ENCODE measurements at places on chromosomes 2 and 18.
A peak's percentile ranks its signal among the peaks of the same experiment; 100 is the strongest.

GRCh38 chr2:227204452-227204851 lies 40.0 kb downstream of the COL4A3 start:
- no peaks in the 10 kb centered on the region for H3K36me3 ChIP-seq
- no peak overlapping the region for H3K27ac ChIP-seq
- H3K4me3 ChIP-seq = no peak overlapping the region
- no peaks in the 10 kb centered on the region for H3K4me1 ChIP-seq

DNA sequence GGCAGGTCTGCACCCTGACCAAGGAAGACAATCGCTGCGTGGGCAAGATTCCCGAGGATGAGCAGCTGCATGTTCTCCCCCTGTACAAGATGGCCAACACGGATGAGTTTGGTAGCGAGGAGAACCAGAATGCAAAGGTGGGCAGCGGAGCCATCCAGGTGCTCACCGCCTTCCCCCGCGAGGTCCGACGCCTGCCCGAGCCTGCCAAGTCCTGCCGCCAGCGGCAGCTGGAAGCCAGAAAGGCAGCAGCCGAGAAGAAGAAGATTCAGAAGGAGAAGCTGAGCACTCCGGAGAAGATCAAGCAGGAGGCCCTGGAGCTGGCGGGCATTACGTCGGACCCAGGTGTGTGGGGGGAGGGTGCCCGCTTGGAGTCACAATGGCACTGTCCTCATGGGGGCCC lies 48.4 kb downstream of the BOLA3 start:
- no peak overlapping the region for H3K27ac ChIP-seq
- no peaks in the 10 kb centered on the region for H3K27me3 ChIP-seq
- H3K36me3 ChIP-seq = peaks cover 21% of the 10 kb centered on the region
- no peaks in the 10 kb centered on the region for H3K4me1 ChIP-seq
- no peak overlapping the region for H3K4me3 ChIP-seq

GRCh38 chr2:158112992-158113391 lies 11.3 kb downstream of the UPP2 start:
- H3K4me3 ChIP-seq = no peak overlapping the region
- DNase-seq = no peak
- peaks cover 6% of the 10 kb centered on the region for H3K27me3 ChIP-seq
- H3K27ac ChIP-seq = no peak overlapping the region
- no peaks in the 10 kb centered on the region for H3K4me1 ChIP-seq

GRCh38 chr2:69966496-69966895 lies 5.1 kb upstream of the ASPRV1 start:
- no peak overlapping the region for H3K27ac ChIP-seq
- H3K4me1 ChIP-seq = peaks cover 2% of the 10 kb centered on the region
- H3K36me3 ChIP-seq = no peaks in the 10 kb centered on the region

DNA sequence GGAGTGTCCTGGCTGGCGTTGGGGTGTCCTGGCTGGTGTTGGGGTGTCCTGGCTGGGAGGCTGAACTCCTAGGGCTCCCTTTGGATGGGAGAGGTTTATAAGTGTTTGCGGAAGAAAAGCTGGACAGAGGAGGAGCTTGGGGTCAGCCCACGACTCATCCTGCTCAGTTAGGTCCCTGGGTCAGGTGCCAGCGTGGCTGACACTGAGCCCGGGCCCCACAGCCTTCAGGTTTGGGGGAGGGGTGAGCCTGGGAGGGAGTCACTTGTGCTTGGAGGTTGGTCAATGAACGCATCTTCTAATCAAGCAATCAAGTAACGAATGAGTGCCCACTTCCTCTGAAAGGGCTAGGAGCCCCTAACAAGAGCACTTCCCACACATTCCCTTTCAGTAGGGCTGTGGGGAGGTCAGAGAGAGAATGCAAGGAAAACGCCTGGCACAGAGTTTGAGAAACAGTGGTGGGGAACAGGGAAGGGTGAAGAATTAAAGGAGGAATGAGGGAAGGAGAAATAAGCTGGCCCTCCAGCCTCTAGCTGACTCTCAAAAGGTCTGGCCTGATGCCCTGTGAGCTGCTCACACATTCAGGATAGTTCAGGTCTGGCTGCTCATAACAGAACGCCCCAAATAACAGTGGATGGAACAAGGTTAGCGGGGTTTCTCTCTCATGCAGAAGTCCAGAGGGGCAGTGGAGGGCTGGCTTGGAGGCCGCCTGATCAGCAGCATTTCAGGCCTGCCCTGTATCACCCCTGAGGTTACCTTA lies 670 bp downstream of the KCNIP3 start:
- H3K27ac ChIP-seq = no peak overlapping the region
- no peaks in the 10 kb centered on the region for H3K4me1 ChIP-seq
- H3K36me3 ChIP-seq = no peaks in the 10 kb centered on the region
- H3K4me3 ChIP-seq = no peak overlapping the region

GRCh38 chr2:150620855-150621254 lies 133.4 kb upstream of the RND3 start:
- H3K4me3 ChIP-seq = no peak overlapping the region
- H3K27ac ChIP-seq = no peak overlapping the region
- no peaks in the 10 kb centered on the region for H3K4me1 ChIP-seq
- no peak for DNase-seq
- H3K36me3 ChIP-seq = no peaks in the 10 kb centered on the region

DNA sequence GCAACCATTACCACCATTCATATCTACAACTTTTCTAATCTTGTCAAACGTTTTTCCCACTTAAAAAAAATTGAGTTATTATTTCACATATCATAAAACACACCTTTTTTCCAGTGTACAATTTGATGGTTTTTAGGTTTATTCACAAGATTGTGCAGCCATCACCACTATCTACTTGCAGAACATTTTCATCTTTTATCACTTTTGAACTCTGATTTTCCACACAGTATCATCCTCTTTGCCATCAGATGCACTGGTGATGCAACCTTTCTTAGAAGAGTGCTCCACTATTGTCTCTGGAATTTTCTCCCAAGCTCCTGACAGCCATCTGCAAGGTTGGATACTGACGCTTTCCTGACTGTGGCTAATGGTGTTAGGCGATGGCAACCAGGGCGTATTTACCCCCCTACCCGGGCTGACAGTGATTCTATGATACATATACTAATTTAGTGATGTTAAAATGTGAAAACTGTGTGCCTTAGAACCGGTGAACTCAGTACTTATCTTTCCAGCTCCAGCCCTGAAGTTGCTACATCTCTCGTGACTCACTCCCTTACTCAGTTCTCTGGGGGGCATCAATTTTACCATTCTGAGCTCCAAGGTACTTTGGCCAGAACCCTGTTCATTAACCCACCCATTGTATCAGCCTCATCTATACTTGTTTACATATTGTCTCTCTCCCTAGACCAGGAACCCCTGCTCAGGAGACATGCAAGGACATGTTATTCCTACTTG lies 105.4 kb upstream of the SPRED2 start:
- H3K36me3 ChIP-seq = no peaks in the 10 kb centered on the region
- DNase-seq = no peak
- H3K4me1 ChIP-seq = no peaks in the 10 kb centered on the region
- no peak overlapping the region for H3K27ac ChIP-seq

GRCh38 chr18:59695551-59695950 lies 1.7 kb downstream of the CCBE1 start:
- H3K36me3 ChIP-seq = no peaks in the 10 kb centered on the region
- no peak overlapping the region for H3K27ac ChIP-seq
- peaks cover 52% of the 10 kb centered on the region for H3K27me3 ChIP-seq

DNA sequence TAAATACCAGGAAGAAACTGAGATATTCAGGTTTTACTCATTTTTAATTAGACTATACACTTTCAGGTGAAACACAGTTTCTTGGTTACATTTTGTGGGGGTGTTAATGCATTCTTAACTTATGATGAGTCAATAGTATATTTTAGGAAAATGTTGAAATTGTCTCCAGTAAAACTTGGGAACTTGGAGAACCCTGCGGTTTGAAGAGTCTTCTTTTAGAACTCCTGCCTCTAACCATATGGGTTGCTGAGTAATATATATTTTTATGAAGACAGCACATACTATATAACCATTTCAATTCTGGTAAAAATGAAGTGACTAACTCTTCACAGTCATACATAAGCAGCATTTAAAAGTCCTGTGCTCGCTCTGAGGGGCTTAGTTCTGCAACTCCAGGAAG lies 308.2 kb upstream of the LRATD1 start:
- no peak overlapping the region for H3K4me3 ChIP-seq
- H3K4me1 ChIP-seq = no peaks in the 10 kb centered on the region
- H3K27me3 ChIP-seq = no peaks in the 10 kb centered on the region
- H3K36me3 ChIP-seq = no peaks in the 10 kb centered on the region
- no peak for DNase-seq
- H3K27ac ChIP-seq = no peak overlapping the region

- peak; percentile 11 for DNase-seq
- no peak overlapping the region for H3K4me3 ChIP-seq
- no peaks in the 10 kb centered on the region for H3K36me3 ChIP-seq
- peaks cover 6% of the 10 kb centered on the region for H3K4me1 ChIP-seq
Observed at GRCh38 chr2:47534179-47534919, 131.4 kb downstream of the MSH2 start.

- peak overlapping the region; percentile 54 for H3K27ac ChIP-seq
- no peak overlapping the region for H3K4me3 ChIP-seq
Observed at GRCh38 chr2:96533292-96534073, 3.1 kb upstream of the ARID5A start.

DNA sequence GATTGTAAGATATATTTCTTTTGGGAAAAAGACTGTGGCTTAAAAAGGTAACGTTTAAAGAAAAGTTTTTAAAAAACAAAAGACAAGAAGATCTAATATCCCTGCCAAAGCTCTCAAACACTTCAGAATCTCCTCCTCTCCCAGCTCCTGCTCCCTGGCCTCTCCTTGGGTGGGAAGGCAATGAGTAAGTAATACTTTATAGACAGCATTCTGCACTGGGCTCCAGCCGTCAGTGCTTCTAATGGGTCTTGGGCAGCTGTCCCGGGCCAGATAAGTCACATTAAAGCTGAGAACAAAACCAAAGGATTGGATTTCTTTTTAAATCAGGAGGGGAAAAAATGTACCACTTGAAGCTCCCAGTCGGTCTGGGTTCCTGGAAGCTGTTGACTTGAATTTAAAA lies 133.7 kb downstream of the ALPK2 start:
- peaks cover 6% of the 10 kb centered on the region for H3K4me1 ChIP-seq
- no peak for DNase-seq

DNA sequence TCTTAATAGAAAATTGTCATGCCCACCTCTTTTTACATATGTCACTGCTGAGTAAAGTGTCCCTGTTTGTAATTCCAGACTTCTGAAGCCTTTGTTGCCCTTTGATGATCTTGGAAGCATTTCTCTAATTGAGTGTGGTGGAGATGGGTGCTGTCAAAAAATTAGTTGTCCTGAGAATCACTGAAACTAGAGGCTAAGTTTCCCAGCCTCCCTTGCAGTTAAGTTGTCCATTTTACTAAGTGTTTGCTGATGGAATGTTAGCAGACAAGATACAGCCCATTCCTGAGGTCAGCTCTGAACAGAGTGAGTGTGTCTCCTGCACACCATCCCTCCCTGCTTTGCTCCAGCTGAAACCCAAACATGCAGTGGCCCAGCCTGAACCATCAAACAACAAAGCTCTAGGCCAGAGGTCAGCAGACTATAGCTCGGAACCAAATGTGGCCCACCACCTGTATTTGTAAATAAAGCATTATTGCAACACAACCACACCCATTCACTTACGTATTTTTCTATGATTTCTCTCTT lies 28.1 kb upstream of the TMEM177 start:
- H3K27me3 ChIP-seq = peaks cover 3% of the 10 kb centered on the region
- no peaks in the 10 kb centered on the region for H3K36me3 ChIP-seq
- no peak overlapping the region for H3K4me3 ChIP-seq
- no peak overlapping the region for H3K27ac ChIP-seq
- DNase-seq = no peak

GRCh38 chr2:46650556-46651001 lies 171.2 kb downstream of the TMEM247 start:
- H3K27me3 ChIP-seq = no peaks in the 10 kb centered on the region
- H3K4me1 ChIP-seq = no peaks in the 10 kb centered on the region
- DNase-seq = peak; percentile 64
- no peak overlapping the region for H3K27ac ChIP-seq

DNA sequence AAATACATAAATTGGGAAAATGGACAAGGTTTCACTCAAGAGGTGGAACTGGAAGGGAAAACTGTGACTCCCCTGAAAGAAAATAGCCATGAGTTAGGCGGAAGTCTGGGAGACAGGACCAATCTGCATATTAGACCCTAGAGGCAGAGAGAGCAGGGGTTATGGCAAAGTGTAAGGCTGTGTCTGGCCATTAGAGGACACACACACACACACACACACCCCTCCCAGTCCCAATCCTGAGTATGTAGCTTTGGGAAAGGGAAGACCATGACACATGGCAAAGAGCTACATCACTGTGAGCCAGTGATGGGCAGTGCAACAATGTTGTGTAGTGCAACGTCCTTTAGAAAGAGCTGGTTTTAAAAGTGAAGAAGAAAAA lies 479.9 kb upstream of the NXPH2 start:
- no peak for DNase-seq
- no peaks in the 10 kb centered on the region for H3K4me1 ChIP-seq
- H3K27ac ChIP-seq = no peak overlapping the region
- no peaks in the 10 kb centered on the region for H3K27me3 ChIP-seq
- no peaks in the 10 kb centered on the region for H3K36me3 ChIP-seq

GRCh38 chr18:29549759-29550158 lies 1372.8 kb upstream of the CDH2 start:
- H3K4me3 ChIP-seq = no peak overlapping the region
- no peaks in the 10 kb centered on the region for H3K36me3 ChIP-seq
- H3K27ac ChIP-seq = no peak overlapping the region

DNA sequence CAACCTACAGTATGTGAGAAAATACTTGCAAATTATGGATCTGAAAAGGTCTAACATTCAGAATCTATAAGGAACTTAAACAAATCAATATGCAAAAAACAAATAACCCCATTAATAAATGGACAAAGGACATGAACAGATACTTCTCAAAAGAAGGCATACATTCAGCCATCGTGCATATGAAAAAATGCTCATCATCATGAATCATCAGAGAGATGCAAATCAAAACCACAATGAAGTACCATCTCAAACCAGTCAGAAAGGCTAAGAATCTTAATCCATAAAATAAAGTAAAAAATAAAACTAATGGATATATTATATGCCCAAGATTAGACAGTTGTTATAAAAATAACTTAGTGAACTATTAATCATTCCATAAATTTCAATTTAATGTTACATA lies 154.0 kb downstream of the CALCRL start:
- no peak overlapping the region for H3K4me3 ChIP-seq
- H3K27ac ChIP-seq = no peak overlapping the region
- H3K4me1 ChIP-seq = no peaks in the 10 kb centered on the region
- no peaks in the 10 kb centered on the region for H3K27me3 ChIP-seq
- no peaks in the 10 kb centered on the region for H3K36me3 ChIP-seq
